ENCODE measurements at places on chromosomes 11 and 22.

DNA sequence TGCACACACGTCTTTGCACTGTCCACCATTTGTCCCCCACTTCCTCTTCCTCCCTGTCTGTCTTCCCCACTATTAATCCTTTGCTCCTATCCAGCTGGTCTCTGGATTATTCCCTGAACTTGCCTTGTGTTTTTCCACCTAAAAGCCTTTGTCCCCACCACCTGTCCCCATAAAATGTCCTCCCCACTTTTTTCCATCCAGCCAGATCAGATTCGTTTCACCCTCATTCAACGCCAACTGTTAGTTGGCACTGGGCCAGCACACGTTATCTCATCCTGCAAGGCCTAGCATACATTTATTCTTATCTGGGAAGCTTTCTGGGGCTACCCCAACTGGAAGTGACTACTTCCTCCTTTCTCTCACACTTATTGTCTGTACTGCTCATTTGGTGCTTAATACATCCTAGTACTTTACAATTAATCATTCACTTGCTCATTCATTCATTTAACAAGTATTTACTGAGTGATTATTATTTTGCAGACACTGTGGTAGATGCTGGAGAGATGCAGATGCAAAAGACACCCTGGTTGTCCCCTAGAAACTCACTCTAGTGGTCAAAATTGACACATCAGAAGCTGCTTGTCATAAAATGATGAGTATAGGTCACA is 96.2 kb downstream of the RASSF10 start:
- DNase-seq = peak; percentile 69

DNA sequence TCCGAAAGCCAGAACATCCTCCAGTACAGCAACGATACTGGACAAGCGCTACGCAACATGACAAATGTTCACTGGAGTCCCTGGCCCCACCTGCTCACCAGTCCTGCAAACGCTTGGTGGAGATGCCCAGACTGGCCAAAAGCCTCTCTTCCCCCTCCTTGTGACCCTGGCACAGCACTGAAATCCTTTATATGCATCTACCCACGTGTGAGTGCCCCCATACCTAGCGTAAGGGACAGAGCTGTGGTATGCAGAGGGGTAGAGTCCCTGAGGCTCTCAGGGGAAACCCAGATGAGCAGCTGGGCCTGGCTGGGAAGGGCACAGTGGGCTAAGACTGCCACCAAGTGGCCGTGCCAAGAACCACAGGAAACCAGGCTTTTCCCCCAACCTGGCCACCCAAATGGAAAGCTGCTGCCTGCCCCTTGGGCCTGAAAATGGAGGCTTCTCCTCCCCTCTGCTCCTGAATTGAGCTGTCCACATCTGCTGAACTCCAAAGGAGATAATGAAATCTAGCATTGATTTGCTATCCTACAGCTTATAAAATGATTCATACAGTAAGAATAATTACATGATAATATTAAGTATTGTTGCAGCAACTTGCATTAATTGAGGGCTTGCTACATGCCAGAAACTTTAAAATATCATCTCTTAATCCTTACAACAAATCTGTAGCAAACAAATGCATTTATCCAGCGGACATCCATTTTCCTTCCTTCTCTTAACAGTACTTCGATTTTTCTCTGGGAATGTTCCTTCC is 24.8 kb upstream of the TTC12 start:
- DNase-seq = peak; percentile 78

GRCh38 chr11:67299471-67300191 is 3.7 kb upstream of the SSH3 start:
- DNase-seq = no peak

GRCh38 chr11:112523031-112523430 is 262.4 kb upstream of the PLET1 start:
- DNase-seq = no peak

- no peak for DNase-seq
These were observed 7.6 kb downstream of the MYO18B start for GRCh38 chr22:25749420-25750169.

All from endothelial cell (in vitro differentiated cells).